ENCODE measurements at places on chromosomes 11 and 22.

GRCh38 chr11:46100670-46101069 is 20.6 kb downstream of the PHF21A start:
- no peak for DNase-seq

GRCh38 chr11:122776546-122776945 is 61.8 kb upstream of the CRTAM start:
- DNase-seq, result no peak

DNA sequence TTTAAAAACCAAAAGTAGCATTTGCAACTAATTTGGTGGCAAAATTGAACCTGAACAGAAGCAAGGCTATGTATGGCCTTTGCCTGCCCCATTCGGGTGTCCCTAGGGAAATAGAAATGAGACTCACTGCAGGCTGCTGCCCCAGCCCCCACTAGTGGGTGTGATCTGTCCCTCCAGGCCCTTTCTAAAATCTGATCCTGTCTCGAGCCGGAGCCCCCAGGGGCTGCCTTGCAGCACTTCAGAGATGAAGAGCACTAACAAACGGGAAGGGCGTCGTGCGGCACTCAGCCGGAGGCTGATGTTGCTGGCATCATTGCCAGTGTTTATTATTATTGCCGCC is 43.2 kb downstream of the CD82 start:
- DNase-seq, result no peak

DNA sequence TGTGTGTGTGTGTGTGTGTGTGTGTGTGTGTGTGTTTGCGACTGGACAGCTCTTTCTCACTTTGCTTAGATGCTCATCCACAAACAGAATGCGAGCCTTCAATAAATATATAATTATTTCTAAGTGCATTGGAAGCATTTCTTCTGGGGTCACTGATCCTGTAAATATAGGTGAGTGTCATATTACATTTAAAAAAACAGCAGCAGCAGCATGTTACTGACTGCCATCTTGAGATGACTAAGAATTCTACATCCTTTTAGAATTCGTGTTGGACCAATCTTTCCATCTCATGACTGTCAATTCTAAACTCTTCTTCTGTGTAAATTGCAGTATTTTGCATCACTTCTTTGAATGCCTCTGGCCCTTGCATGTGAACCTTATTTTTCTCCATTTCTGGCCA is 238.0 kb upstream of the DDI1 start:
- no peak for DNase-seq

DNA sequence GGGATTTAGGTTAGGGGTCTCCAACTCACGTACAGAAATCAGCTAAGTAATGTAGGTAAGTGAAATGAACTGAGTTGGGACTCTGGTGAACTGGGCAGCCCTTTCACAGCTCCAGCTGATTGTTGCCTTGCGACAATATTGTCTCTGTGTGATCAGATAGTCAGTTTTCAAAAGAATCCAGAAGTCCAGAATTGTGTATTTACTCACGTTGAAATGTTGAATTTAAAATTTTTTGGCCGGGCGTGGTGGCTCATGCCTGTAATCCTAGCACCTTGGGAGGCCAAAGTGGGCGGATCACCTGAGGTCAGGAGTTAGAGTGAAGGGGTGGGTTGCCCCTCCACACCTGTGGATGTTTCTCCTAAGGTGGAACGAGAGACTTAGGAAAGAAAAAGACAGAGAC is 18.8 kb upstream of the WDR74 start:
- no peak for DNase-seq

DNA sequence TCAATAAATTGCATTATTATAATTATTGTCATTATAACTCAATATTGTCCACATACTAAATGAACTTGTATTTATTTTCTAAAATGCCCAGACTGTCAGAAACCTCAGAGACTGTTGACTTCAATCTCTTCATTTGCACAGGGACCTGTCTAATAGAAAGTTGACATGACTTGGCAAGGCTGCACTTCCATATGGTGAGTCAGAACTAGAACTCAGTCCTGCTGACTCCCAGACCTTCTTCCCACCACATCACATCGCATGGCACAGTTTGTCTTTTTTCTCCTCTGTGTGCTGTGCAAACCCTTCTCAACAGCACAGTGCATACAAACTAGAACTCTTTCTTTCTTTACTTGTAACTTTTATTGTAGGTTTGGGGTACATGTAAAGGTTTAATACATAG is 215.1 kb upstream of the BLID start:
- no peak for DNase-seq

- DNase-seq, result no peak
Observed at GRCh38 chr11:68680541-68681231, 3.7 kb upstream of the GAL start.

GRCh38 chr11:76251576-76251975 is 45.3 kb upstream of the WNT11 start:
- no peak for DNase-seq

Data from T-helper 17 cell (primary cell).